Nucleus accumbens (tissue), 56 donors: ENCODE measurements at places on chromosomes 6 and 20.

GRCh38 chr6:67916399-67916798 lies 718.7 kb upstream of the ADGRB3 start:
- no peak for DNase-seq

- no peak for DNase-seq
Observed at GRCh38 chr20:33744773-33745385, 13.1 kb downstream of the ZNF341 start.

DNA sequence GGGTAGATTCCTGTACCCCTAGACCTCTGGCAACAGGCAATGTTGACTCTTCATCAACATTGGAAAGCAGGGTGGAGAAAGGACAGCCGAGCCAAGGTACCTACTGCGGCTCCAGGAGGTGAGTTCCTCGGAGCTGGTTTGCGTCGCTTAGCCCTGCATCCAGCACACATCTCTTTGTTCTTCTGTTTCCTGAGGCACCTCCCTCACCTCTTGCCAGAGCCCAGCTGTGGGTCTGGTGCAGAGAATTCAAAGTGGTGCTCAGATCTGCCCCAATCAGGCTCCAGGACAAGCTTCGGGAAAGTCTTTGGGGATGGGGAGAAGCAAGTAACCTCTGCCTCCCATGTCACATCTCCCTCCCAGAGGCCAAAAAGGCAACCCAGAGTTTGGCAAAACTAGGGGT lies 2.2 kb downstream of the KCNG1 start:
- no peak for DNase-seq

DNA sequence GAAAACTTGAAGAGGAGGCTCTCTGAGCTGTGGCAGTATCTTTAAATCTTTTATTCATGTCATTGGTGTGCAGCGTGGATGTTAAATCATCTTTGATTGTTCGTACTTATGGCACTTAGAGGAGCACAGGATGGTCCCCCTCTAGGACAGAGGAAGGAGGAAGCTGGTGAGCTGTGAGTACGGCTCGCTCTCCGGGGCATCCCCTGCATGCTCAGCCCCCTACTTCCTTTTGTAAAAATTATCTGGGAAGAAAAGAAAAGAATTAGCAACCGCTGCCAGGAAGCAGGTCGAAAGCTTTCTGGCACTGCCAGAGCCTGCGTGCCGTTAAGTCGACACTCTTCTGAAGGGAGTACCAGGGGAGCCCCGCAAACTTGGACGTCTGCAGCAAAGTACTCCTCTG lies 158.5 kb downstream of the SYNDIG1 start:
- DNase-seq, result no peak

DNA sequence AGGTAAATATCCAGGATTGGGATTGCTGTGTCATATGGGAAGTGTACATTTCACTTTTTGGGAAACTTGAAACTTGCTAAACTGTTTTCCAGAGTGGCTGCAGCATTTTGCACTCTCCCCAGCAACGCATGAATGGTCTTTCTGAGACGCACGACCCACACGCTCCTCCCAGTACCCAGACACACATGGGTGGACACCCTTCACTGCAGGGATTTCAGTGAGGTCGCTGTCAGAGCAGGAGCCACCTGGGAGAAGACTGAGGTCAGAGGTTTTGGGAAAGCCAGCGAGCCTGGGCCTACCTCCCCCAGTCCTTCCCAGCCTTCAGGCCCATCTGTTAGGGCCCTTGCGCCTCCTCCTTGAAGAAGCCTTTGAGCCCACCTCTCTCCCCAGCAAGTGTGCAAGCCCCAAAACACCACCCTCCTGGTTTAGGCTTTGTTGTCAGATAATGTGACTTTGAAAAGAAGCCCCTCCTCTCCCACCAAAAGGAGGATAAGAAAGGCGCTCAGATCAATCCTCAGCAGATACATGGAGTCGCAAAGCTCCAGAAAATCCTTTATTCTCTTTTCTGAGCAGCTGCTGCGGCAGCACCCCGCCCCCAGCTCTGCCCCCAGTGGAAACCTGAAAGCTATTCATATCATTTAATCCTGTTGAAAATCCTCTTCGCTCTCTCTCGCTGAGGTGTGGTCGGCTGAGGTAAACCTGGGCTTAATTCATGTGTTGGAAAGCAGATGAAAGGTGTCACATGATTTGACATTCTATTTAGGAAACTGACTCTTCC lies 12.7 kb upstream of the JAG1 start:
- no peak for DNase-seq

- no peak for DNase-seq
Observed at GRCh38 chr6:11947575-11947974, 64.5 kb upstream of the HIVEP1 start.

GRCh38 chr6:43940071-43940392 lies 170.0 kb downstream of the VEGFA start:
- no peak for DNase-seq

DNA sequence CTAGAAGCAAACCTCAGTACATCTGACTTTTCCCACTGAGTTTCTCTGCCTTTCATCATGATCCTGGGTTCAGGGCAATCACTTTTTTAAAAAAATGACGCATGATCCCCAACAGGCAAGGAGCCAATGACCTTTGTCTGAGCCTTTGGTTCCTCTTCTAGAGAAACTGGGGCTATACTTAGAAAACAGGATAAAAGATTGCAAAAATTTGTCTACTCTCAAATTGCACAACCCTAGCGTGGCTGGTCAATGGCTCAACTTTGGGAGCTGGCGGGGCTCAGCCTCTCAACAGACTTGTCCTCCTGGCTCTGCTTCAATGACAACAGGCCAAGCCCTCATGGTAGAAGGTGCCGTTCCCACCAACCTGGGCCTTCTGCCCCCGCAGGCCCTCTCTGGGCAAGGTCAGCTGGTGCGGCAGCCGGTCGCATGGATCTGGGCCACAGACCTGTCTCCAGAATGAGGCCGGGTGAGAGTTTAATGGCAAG lies 48.7 kb downstream of the PDYN start:
- DNase-seq, result peak; percentile 50

- DNase-seq, result no peak
Observed at GRCh38 chr6:45613656-45614055, 235.9 kb upstream of the SUPT3H start.

GRCh38 chr20:22566876-22567658 lies 17.3 kb downstream of the FOXA2 start:
- no peak for DNase-seq

- DNase-seq, result no peak
Observed at GRCh38 chr6:8858854-8859331, 423.5 kb upstream of the SLC35B3 start.

DNA sequence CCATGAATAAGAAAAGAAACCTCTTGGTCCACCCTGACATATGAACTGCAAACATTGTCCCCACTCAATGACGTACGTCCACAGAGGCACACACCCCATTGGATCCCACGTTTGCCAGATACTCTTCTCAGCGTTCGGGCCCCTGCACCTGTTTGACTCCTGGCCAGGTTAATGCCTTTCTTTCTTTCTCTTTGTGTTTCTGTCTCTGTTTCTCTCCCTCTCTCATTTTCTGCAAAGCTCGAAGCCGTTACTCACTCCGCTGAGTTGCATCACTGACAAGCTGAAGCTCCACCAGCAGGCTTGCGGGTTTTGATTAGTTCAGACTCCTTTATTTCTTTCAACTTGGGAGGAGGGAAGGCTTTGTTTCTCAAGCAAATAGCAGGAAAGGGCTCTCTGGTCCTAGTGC lies 135.5 kb upstream of the SUPT3H start:
- DNase-seq, result no peak

- DNase-seq, result no peak
Observed at GRCh38 chr6:25171301-25171700, 107.9 kb upstream of the CARMIL1 start.

GRCh38 chr6:161135695-161136591 lies 137.9 kb downstream of the AGPAT4 start:
- no peak for DNase-seq

DNA sequence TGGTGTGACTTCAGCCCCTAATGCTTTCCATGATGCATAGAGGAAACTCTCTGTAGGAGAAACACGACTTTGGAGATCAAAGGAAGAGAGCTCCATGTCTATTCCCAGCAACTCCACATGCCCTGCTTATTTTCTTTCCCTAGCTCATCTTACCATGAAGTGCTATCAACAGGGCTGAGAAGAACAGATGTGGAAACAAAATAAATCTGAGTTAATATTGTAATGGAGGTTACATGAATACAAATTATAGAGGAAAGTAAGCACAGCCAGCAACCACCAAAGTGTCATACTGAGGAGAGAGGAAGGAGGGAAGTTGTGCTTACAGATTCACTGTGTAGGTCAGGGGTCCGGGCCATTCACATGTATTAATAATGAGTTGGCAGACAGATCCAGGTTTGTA lies 157.5 kb downstream of the RFPL4B start:
- no peak for DNase-seq

DNA sequence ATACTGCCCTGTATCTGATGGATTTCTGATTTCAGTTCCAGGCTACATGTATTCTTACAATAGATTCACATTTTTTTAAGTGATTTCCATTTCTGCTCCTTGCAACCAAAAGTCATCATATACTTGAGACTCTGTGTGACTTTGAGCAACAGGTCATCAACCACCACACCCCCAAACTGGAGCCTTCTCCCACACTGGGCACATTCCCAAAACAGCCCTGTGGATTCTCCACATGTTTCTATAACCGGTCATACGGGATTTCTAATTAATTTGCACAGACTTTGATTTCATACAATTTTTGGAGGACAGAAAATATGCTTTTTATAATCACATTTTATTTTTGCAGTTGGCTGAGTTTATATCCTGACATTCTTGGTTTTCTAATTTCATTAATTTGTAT lies 317.2 kb upstream of the ID4 start:
- DNase-seq, result no peak

DNA sequence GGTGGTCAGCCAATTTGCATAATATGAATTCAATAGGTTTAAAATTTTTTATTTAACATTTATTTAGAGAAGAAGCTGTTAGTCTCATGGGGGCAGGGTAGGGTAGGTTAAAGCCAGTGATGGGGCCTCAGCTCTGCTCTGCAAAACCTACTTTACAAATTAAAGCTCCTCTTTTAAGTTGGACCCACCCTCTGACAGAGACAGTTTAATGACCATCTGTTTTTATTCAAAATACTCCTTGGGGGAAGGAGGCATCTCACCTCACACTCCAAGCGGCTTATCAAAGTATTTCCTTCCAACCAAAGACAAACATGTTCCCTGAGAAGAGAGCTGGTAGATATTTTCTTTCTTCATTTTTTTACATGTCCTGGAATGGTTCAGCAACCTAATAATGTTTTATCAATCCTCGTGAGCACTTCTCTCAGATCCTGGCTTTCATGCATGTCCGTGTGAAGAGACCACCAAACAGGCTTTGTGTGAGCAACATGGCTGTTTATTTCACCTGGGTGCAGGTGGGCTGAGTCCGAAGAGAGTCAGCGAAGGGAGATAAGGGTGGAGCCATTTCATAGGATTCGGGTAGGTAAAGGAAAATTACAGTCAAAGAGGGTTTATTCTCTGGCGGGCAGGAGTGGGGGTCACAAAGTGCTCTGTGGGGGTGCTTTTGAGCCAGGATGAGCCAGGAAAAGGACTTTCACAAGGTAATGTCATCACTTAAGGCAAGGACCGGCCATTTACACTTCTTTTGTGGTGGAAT lies 184.7 kb downstream of the GJA1 start:
- no peak for DNase-seq

GRCh38 chr6:77813090-77813489 lies 160.3 kb downstream of the MEI4 start:
- DNase-seq, result no peak

GRCh38 chr20:49699200-49699992 lies 14.3 kb downstream of the B4GALT5 start:
- no peak for DNase-seq

GRCh38 chr6:17311595-17312311 lies 30.6 kb downstream of the RBM24 start:
- DNase-seq, result no peak

- no peak for DNase-seq
Observed at GRCh38 chr20:54044156-54044555, 26.2 kb downstream of the BCAS1 start.

GRCh38 chr6:148365041-148365440 lies 22.4 kb downstream of the SASH1 start:
- DNase-seq, result no peak

DNA sequence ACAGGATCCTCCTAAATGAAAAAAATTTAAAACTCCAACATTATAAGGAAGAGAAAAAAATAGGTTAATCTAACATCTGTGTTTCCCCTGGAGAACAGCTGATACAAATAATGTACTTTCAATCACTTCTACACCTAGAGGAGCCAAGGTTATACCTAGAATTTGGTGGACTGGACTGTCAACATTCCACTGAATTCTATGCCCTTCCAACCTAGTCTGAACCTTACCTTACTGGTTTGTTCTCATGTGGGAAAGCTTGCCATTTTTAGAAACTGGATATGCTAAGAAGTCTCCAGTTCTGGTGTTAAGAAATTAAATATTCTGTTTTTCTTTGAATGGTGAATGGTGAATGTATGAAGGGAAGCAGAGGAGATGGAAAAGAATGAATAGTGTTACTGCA lies 162.4 kb downstream of the DST start:
- no peak for DNase-seq

DNA sequence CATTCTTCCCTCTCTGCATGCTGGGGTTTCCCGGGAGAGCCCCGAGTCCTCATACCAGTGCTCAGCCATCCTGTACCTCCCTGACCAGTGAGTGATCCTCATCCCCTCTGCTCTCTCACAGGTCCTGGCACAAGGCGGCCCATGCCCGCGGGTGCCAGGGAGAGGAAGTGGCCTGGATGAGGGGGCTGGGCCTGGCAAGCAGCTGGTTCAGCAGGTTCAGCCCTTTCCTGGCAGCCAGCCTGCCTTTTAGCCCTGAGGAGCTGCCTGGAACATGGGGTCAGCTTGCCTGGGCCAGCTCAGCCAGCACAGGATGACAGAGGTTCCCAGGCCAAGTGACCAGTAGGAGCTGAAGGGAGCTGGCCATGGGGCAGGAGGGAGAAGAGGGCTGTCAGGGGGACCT lies 10.9 kb downstream of the MOCS1 start:
- no peak for DNase-seq
